ENCODE measurements at places on chromosomes 3 and 15. TPM values are rescaled to one million over a fixed set of nuclear protein-coding genes. Genes with fewer than 3 reads are reported as not detected.

Gene SPTBN5
- 0.65 TPM for total RNA-seq

Gene GOLGA6L10
- total RNA-seq, result 0.76 TPM

DNA sequence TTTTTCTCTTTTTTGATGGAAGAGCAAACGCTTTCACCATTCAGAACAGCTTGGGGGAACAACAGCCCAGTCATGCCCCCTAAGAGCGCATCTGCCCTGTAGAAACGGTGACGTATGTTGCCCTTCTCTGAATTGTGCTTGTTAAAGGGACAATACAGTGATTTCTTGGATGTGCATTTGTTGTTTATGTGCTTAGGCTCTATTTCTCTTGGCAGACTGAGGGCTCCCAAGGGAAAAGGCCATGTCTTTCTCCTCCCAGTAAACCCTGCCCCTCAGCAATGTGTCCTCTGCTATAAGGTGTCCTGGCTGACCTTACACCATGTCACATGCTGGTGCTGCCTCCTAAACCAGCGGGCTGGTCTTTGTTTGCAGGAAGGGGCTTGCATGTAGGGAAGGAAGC lies 346.1 kb downstream of the EPHB1 start:
- no peak for DNase-seq

DNA sequence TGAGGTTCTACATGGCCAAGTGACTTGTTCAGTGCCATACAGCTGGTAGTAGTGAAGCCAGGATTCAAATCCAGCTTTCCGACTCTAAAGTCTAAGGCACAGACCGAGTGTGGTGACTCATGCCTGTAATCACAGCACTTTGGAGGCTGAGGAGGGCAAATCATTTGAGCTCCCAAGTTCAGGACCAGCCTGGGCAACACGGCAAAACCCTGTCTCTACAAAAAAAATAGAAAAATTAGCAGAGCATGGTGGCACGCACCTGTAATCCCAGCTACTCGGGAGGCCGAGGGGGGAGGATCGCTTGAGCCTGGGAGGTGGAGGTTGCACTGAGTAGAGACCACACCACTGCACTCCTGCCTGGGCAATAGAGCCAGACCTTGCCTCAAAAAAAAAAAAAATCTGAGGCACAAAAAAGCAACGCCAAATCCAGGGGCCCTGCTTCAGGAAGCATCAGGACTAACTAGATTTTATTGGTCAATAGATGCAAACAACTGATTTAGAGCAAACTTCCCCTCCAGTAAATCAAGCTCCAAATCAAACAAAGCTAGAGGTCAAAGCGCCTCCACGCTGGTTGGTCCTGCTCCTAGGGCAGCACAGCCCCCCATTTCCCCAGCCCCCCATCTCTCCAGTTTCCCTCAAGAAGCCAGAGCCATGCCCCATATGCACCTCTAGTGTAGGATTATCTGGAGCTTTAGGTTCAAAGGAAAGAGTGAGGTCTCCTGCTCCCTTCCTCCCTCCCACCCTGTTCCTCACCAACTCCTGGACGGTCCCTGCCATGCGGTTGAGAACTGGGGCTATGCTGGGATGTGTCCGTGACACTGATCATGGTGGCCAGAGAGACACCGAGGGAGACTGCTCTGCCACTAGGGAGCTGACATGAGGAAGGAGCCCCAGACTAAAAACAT lies 2.9 kb upstream of the TNK2 start:
- no peak for DNase-seq

- no peak for DNase-seq
These were observed 1048.5 kb downstream of the NTRK3 start for GRCh38 chr15:87207990-87208580.

DNA sequence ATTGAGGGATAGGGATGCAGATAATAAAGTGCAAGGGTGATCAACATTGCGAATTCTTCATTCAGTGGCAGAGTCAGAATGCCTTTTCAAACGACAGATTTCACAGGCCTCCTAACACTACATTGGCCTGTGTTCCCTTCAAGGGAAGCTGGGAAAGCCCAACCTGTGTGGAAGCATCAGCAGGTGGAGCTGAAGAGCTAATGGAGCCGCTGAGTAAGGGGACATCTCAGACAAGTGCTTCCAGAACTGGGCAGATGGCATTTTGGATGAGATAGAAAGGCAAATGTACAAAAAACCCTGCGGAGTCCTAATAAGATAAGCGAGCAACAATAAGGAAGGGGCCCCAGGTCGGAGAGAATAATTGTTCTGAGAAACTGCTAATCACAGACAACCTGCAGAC lies 8.5 kb upstream of the SLC24A5 start:
- no peak for DNase-seq

All from activated CD4-positive, alpha-beta T cell treated with anti-CD3 and anti-CD28 coated beads, Interleukin-2, amount 10 ng/mL, durations not matched to agents 24 days and 14 days (primary cell).